ENCODE measurements at places on chromosomes 2 and 18.

GRCh38 chr2:30371028-30371689, 75.9 kb upstream of the LCLAT1 start:
- no peak for DNase-seq

DNA sequence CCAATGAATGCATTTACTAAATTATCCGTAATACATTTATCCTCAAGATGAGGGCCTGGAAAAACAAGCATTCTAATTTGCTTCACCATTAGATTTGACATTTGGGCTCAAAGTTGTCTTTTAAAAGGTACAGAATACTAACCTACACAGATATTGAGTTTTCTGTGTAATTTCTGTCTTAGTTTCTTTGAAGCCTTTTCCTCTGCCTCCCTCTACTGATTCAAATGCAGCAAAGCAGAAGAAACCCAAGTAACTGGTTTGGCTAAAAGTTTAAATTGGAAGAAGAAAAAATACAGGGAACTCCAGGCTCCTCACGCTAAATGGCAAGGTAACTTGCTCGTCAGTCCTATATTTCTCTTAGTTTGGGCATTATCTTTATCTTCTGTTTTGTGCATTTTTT, 53.3 kb upstream of the SLC5A7 start:
- no peak for DNase-seq

- no peak for DNase-seq
Observed at GRCh38 chr2:176585791-176586190, 316.5 kb downstream of the MTX2 start.

DNA sequence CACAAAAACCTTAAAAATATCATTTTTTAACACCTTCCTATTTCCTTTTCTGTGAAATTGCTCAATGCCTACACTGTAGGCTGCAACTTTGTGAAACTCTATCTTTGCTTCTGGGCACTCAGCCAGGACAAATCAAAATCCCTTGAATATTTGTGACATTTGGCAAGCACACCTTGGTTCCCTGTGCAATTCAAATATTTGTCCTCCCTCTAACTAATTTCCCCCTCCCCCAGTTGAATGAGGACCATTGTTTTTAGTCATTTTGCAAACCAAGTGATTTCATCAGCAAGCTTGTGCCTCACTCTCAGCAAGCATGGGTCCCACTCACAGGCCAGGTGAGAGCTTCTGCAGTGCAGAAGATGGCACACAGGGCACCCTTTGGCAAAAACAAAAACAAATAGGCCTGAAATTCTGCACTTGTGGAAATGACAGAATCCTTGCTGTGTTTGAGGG, 541.5 kb downstream of the CNTNAP5 start:
- DNase-seq = no peak

GRCh38 chr2:175366815-175367214, 185.3 kb upstream of the ATP5MC3 start:
- no peak for DNase-seq

DNA sequence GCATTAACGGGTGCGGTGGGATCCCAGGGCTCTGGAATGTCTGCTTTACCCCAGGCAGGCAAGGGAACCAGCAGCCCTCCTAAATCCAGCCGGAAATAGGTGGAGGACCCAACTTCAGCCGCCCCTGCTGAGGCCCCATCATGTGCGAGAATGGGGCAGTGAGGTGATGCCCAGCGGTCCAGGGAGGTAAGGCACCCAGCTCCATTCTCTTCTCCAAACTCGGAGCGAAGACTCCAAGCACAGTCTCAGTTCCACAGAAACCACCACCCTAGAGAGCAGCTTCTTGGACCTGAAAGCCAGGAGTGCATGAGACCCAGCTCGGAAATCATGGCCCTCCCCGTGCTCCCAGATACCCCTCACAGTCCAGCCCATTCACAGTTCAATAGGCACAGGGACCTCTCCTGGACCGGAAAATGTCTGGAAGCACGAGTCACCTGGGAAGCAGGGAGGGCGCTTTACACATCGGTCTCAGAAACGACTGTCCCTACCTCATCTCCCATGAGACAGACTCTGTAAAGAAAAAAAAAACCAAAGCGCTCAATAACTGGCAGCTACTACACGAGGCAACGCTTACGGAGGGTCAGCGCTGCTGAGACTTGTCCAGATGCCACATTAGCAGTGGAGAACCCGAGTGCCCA, 2.0 kb downstream of the SDC1 start:
- DNase-seq = no peak

GRCh38 chr2:98875081-98875728, 60.8 kb downstream of the CRACDL start:
- no peak for DNase-seq

- no peak for DNase-seq
Observed at GRCh38 chr2:109454765-109455394, 158.9 kb downstream of the SEPTIN10 start.

DNA sequence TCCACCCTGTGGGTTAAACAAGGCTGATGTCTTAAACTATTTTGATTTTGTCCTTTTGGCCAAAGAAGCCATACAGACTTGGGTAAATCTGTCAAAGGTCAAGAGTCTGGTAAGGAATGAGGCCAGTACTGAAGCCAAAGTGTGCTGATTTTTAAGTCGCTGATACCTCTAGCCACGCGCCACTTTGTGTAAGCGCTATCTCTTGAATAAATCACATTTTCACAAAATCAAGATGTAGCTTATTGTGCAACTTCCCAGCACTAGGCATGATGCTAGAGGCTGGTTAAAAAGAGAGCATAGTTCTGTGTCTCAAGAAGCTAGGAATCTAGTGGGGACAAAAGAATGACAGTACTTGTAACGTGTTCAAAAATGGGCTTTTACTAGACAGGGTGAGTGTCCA, 510.6 kb upstream of the RAB6C start:
- DNase-seq = no peak

DNA sequence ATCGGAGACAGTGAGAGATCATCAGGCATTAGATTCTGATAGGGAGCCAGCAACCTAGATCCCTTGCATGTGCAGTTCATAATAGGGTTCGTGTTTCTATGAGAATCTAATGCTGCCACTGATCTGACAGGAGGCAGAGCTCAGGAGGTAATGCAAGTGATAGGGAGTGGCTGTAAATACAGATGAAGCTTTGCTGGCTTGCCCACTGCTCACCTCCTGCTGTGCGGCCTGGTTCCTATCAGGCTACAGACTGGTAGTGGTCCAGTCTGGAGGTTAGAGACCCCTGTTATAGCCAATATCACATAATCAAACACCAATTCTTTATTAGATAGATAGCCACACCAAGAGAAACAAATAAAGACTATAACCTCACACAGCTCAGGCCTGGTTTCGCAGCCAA, 51.0 kb upstream of the NBEAL1 start:
- no peak for DNase-seq
